ENCODE measurements at places on chromosomes 5 and 9.

DNA sequence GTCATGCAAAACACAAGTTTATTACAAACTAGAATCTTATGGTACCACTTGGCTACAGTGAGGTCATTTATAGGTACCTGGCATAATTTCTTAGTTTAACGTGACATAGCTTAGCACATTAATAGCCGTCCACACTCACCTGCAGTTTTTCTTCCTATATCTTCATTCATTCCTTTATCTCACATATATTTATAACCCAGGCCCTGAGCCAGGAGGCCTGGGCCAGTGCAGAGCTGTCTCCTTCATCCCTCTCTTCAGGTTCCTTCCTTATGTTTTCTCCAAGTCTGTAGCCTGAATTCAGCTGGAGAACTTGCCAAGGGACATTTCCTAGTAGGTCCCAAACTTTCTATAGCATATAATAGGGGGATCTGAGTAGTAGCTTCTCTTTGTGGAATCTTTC, 367.9 kb upstream of the SGCD start:
- DNase-seq, result no peak

DNA sequence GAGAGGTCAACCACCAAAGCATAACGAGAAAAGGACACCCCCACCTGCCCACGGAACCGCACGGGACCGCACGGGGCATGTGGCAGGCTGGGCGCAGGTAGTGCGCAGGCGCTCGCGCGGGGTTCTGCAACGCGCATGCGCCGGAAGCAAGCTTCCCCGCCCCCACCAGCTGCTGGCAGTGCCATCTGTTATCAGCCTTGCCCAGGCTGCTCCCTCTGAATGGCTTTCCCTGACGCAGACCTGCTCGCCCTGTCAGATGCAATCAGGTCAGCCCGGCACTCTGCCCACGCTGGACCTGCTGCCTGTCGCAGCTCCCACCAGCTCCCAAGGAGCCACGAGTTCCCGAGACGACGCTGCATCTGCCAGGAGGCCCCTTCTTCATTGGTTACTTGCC, 22.8 kb downstream of the PTCH1 start:
- DNase-seq, result no peak

- no peak for DNase-seq
Measured at GRCh38 chr5:80181618-80182211, 74.1 kb downstream of the SERINC5 start.

- DNase-seq, result no peak
Measured at GRCh38 chr5:163642904-163643303, 137.5 kb downstream of the MAT2B start.

GRCh38 chr9:92976431-92976830, 29.1 kb downstream of the FGD3 start:
- no peak for DNase-seq

GRCh38 chr9:124973807-124974206, 32.9 kb upstream of the GOLGA1 start:
- DNase-seq, result no peak

- DNase-seq, result no peak
Measured at GRCh38 chr5:113118298-113118697, 141.7 kb downstream of the DCP2 start.

- no peak for DNase-seq
Measured at GRCh38 chr9:18623221-18624079, 149.5 kb downstream of the ADAMTSL1 start.
